Activated CD4-positive, alpha-beta T cell treated with anti-CD3 and anti-CD28 coated beads, Interleukin-2, amount 50 U/mL, for 48 hours (primary cell): ENCODE measurements at places on chromosomes 3 and 15.

GRCh38 chr15:74869372-74869725 lies 3.8 kb downstream of the SCAMP2 start:
- no peak for DNase-seq

GRCh38 chr15:58274885-58275284 lies 136.7 kb downstream of the AQP9 start:
- DNase-seq, result no peak

DNA sequence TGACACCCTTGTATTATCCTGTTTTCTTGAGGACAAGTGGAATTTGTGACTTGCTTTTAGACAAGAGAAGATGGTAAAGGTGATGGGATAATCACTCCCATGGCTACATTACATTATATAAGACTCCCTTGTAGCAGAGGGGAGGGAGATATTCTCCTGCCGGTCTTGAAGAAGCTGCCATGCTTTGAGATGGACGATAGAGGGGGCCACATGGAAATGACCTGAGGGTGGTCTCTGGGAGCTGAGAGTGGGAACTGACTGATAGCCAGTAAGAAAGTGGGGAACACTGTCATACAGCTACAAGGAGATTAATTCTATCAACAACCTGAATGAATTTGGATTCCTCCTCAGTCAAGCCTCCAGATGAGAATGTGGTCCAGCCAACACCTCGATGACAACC lies 540.1 kb downstream of the NTRK3 start:
- no peak for DNase-seq

GRCh38 chr3:51683566-51683965 lies 12.5 kb downstream of the TEX264 start:
- no peak for DNase-seq

- DNase-seq, result no peak
Measured at GRCh38 chr15:48962662-48963523, 826 bp downstream of the SHC4 start.

- no peak for DNase-seq
Measured at GRCh38 chr15:89291934-89292438, 42.6 kb downstream of the POLG start.

DNA sequence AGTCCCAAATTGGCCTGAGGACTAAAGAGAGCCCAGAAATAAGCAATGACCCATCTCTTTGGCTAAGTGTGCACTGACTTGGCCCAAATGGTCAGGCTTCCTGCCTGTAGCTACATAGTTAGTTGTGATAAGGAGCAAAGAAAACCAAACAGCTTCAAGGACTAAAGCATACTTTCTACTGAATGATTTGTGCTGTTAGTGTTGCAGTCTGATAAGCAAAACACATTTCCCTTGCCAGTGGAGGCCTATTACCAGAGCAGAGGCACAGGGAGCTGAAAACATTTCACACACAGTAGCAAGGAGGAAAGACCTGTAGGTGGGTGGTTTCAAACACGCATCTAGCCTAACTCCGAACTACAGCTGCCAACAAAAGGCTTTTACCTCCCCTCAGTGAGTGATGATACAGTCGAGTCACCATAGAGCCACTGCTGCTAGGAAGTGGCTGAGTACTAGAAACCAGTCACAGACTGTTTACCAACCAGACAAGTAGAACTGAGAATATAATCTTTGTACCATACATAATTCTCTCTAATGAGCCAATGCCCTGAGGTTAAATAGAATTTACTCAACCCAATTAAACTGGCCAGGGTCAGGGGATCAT lies 222.3 kb upstream of the THBS1 start:
- DNase-seq, result no peak

DNA sequence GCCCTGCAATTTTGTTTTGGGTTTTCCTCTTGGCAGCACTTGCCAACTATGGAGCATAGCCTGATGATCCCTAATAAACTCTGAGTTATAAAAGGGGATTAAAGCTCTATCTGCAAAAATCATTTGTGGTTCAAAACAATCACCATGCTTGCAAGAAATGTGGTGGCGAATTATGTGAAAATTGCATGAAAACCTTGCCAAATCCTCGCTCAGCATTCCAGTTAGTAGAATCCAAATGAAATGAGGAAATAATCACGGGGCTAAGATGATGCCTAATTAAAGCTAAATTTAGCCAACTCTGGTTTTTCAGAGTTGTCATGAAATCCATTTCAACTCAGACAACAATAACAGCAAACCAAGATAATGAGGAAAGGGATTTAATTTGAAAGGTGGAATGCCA lies 73.0 kb upstream of the PROK2 start:
- no peak for DNase-seq

DNA sequence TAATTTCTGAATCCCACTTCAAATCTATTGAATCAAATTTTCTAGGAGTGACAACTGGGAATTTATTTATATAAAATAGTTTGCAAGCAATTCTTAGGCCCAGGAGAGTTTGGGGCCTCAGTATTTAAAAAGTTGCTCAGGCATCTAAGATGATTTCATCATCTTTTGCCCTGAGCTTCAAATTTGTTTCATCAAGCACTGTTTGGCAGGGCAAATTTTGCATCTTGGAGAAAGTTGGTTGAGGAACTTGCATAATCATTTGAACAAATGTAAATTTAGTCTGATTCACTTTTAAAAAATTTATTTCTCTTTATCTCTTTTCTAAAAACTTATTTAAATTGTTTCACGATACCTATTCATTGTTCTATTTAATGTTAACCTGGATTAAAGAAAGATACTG lies 702.8 kb downstream of the SI start:
- no peak for DNase-seq

- DNase-seq, result no peak
Measured at GRCh38 chr3:140902791-140903190, 38.8 kb upstream of the SLC25A36 start.

GRCh38 chr3:189142527-189142926 lies 29.2 kb upstream of the TPRG1 start:
- DNase-seq, result no peak

- no peak for DNase-seq
Measured at GRCh38 chr3:114452256-114452655, 158.4 kb downstream of the TIGIT start.

GRCh38 chr3:141870091-141870687 lies 6.3 kb upstream of the ATP1B3 start:
- DNase-seq, result no peak

- no peak for DNase-seq
Measured at GRCh38 chr15:56763141-56763895, 30.0 kb upstream of the ZNF280D start.

DNA sequence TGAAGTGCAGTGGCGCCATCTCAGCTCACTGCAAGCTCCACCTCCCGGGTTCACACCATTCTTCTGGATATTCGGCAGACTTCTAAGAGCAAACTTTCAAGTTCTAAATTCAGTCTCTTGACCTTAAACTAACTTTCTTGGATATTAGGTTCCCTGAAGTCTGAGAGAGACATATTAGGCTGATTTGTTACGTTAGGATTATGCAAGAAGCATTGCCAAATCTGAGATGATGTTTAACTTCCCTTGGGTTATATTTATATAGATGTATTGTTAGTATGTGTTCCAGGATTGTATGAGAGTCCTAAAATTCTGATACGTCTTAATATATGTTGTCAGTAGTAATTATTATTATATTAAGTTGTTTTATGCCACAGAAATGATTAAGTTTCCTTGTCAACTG lies 80.1 kb downstream of the SLC6A1 start:
- no peak for DNase-seq

GRCh38 chr3:8988791-8989558 lies 25.7 kb upstream of the RAD18 start:
- no peak for DNase-seq

GRCh38 chr3:18556503-18557135 lies 131.5 kb upstream of the SATB1 start:
- DNase-seq, result peak; percentile 74

- no peak for DNase-seq
Measured at GRCh38 chr15:81254277-81254915, 57.7 kb downstream of the IL16 start.

GRCh38 chr15:92638291-92638708 lies 17.3 kb downstream of the FAM174B start:
- no peak for DNase-seq

DNA sequence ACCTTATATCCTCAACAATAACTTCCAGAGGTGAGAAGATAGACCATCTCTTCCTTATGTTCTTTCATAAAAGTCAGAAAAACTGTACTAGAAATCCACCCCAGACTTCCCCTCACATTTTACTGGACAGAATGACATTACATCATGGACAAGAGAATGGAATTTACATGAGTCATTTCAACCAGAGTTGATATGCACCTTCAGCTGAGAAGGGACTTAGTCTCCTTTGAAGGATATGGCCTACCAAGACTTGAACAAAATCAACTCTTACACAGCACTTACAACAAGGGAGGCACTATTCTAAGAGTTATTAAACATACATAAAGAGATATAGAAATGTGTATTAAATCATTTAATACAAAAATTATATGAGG lies 380.0 kb upstream of the DPH6 start:
- no peak for DNase-seq

- DNase-seq, result no peak
Measured at GRCh38 chr15:79535536-79535935, 103.4 kb downstream of the MINAR1 start.

DNA sequence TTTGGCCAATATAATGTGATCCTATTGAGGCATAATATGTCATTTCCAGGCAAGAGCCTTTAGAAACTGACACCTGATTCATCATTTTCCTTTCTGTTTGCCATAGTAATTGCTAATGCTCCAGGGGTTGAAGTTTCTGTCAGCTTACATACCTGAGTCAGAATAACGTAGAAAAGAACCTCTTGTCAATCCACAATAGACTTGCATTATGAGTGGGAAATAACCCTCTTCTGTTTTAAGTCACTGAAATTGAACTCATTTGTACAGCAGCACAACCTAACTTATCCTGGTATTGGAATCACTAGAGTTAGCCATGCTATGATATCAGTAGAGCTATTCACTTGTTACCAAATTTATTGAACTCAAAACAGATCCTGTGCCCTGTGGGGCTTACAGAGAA lies 101.7 kb upstream of the TP63 start:
- DNase-seq, result no peak

DNA sequence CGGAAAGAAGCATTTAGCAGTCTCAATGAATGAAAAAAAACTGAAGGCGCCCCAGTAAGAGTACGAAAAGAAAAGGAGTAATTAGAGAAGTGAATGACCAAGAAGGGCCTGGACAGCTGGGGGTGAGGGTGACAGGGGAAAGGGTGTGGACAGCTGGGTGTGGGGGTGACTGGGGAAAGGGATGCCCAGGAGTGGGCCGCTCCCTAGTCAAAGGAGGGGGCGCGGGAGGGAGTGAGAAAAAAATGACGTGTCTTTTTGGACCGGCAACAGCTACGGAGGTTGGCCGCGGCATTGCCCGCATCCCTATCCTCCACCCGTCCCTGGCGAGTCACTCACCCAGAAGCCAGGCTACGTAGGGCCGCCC lies 274 bp upstream of the ZCWPW2 start:
- no peak for DNase-seq

- no peak for DNase-seq
Measured at GRCh38 chr3:89808680-89809197, 701.3 kb downstream of the EPHA3 start.

DNA sequence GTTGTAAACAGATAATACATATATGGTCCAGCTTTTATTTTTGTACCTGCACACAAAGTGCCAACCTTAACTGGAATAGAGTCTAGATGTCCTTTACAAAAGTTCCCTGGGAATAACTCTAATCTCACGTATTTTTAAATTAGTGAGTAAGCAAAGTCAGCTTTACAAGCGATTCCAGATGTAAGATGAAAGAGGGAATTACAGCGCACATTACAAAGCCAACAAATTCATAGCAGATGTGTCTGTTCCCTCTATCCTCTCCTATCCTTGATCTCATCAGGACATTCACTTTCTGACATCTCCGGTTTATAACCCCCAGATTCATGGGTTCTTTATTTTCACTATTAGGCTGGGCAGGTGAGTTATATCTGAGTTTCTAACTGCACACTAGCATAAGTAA lies 406.8 kb upstream of the ZNF385D start:
- DNase-seq, result no peak

DNA sequence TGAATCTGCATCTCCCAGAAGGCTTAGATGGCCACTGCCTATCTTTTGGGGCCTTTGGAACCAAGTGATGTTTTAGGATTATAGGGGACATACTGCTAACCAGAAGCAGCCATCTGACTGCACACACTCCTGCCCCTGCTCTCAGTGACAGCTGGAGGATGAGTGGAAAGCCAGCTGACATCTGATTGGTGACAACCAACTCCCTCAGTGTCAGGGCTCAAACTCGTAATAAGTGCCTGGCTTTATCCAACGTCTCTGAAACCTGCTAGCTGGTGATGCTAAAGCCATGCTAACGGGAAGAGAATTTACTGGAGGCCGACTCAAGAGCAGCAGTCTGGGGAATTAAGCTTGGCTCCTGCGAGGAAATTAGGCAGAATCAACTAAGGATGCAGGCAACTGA lies 35.1 kb downstream of the KY start:
- no peak for DNase-seq

GRCh38 chr3:54349231-54349652 lies 226.9 kb downstream of the CACNA2D3 start:
- DNase-seq, result no peak

DNA sequence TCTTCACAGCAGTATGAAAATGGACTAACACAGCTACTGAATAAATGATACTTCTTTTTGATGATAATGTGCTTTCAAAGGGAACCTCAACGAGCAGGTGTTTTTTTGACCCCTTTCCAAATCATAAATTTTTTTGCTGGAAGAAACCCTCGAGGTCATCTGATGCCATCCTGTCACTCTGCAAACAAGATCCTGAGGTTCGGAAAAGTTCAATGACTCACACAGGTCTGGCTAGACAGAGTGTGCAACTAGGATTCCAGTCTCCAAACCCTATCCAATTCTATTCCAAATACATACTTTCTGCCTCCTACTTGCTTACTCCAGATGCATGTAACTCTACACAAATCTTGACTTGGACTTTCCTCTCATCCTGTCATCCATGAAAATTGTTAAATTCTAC lies 124.7 kb downstream of the NEDD4 start:
- no peak for DNase-seq

DNA sequence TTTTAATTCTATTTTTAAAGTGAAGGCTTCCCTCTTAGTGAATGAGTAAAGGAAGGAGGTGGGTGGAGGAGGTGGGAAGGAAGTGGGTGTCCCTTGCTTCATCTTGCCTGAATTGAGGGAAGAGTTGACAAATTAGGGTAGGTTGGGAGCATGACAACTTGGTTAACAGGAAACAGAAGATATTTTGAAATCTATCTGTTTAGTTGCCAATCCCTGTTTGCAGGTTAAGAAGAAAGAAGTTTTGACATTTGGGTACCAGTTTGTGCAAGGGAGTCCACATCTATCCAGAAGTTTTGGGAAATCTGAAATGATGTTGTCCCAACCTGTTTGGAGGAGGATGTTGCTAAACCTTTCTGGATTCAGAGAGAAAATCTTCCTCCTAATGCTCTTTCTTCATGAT lies 204.1 kb upstream of the SUCLG2 start:
- no peak for DNase-seq

GRCh38 chr15:90154861-90155626 lies 46.1 kb upstream of the SEMA4B start:
- DNase-seq, result no peak

GRCh38 chr3:150286390-150287147 lies 121.5 kb upstream of the TSC22D2 start:
- DNase-seq, result peak; percentile 6
